ENCODE measurements at places on chromosomes 5 and 9.

GRCh38 chr5:86866036-86866435 is 248.3 kb downstream of the COX7C start:
- DNase-seq, result no peak
- no peak overlapping the region for H3K27ac ChIP-seq
- H3K4me1 ChIP-seq, result no peaks in the 10 kb centered on the region
- H3K27me3 ChIP-seq, result no peaks in the 10 kb centered on the region
- no peaks in the 10 kb centered on the region for H3K36me3 ChIP-seq

DNA sequence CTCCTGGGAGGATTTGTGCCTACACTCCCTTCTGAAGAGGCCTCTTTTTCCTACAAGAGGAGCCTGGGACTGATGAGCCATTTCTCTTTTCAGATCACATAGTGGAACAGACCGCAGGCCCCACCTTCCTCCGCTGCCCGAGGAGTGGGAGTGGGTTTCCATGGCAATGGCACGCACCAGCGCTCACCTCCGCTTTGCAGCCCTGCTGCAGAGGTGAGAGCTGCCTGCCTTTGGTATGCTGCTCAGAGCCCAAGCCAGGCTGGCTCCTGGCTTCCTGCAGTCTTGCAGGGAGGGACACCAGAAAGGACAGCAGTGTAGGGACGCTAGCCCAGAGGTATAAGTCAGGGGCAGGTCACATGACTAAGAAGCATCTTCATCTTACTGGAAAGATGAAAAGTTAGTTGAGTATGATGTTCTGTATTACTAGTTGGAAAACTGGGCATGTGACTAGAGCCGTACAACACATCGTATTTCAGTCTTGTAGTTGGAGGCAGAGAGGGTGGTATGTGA is 12.4 kb downstream of the PTTG1 start:
- H3K27ac ChIP-seq, result peak overlapping the region; percentile 59
- H3K36me3 ChIP-seq, result no peaks in the 10 kb centered on the region
- no peak overlapping the region for H3K4me3 ChIP-seq
- H3K4me1 ChIP-seq, result peaks cover 7% of the 10 kb centered on the region

GRCh38 chr5:42570966-42571960 is 148.0 kb downstream of the GHR start:
- no peaks in the 10 kb centered on the region for H3K36me3 ChIP-seq
- H3K4me1 ChIP-seq, result peaks cover 11% of the 10 kb centered on the region
- DNase-seq, result no peak
- H3K27me3 ChIP-seq, result no peaks in the 10 kb centered on the region

GRCh38 chr5:73104326-73104725 is 16.0 kb upstream of the TMEM171 start:
- DNase-seq, result no peak
- no peaks in the 10 kb centered on the region for H3K27me3 ChIP-seq
- no peak overlapping the region for H3K27ac ChIP-seq
- H3K4me1 ChIP-seq, result no peaks in the 10 kb centered on the region

DNA sequence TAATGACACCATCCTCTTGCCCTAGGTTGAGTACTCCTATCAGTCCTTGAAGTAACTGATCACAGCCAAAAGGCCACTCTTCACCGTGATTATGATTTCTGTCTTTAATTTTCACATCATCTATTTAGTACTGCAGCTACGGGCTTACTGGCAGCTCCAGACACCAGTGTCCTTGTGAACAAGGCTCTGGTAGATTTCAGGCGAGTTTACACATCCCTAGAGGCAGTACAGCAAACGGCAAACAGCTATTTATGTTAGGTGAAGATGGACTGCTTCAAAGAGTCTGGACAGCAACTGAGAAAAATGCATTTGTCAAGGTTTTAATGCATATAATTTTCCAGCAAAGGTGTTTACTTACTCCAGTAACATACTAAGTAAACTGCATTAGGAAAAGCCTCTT is 396.9 kb downstream of the KDM4C start:
- no peaks in the 10 kb centered on the region for H3K27me3 ChIP-seq
- H3K27ac ChIP-seq, result no peak overlapping the region
- no peak overlapping the region for H3K4me3 ChIP-seq

DNA sequence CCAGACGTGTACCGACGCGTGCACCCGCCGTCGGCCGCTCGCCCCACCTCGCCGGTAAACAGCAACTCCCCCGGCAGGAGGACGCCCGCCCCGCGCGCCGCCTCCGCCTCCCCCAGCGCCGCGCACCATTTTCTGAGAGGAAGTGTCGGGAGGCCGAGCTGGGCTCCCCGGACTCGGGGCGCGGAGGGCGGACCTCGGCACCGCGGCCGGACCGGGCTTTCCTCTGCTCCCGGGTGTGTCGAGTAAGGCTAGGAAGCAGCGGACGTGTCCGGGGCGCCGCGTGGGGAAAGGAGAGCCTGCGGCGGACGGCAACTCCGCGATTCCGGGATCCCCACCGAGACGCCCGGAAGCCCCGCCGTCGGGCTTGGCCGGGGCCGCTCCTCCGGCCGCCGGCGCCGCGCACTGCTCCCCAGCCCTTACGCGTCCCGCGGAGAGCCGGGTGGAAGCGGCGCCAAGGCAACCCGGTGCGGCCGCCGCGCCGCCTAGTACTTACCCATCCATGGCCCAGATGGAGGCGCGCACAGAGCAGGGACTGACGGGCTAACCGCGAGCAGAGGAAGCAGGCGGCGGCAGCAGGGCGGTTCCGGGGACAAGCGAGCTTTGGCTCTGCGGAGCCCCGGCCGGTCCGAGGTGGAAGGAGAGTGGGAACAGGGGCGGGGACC is at the start of gene PTBP3:
Gene PTBP3, minus strand, starts transcription at position 643 of the 662 bp plus-strand sequence. CDS start 35,754 bp downstream, outside the sequence.
- peaks cover 11% of the 10 kb centered on the region for H3K4me1 ChIP-seq
- H3K36me3 ChIP-seq, result no peaks in the 10 kb centered on the region
- peak within 1 kb of the TSS; percentile 87 for H3K4me3 ChIP-seq
- H3K27ac ChIP-seq, result peak within 1 kb of the TSS; percentile 100
- peak; percentile 19 for DNase-seq

DNA sequence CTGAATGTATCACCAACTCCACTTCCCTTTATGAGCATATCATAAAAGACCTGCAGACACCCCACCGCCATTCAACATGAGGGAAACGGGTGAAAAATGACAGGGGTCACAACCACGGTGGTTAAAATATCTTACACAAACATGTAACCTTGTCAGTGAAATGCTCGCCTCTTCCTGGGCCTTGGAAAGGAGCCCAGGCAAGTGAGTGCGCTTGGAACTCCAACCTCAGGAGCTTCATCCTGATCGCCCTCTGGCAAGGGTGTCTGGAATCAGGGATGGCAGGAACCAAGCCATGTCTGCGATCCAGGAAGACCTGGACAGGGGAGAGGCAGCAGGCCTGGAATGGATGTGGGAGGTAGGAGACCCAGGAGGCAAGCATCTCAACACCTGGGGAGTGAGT is 282.7 kb downstream of the GAS1 start:
- peaks cover 28% of the 10 kb centered on the region for H3K27me3 ChIP-seq
- no peak overlapping the region for H3K27ac ChIP-seq
- no peak overlapping the region for H3K4me3 ChIP-seq
- DNase-seq, result no peak

DNA sequence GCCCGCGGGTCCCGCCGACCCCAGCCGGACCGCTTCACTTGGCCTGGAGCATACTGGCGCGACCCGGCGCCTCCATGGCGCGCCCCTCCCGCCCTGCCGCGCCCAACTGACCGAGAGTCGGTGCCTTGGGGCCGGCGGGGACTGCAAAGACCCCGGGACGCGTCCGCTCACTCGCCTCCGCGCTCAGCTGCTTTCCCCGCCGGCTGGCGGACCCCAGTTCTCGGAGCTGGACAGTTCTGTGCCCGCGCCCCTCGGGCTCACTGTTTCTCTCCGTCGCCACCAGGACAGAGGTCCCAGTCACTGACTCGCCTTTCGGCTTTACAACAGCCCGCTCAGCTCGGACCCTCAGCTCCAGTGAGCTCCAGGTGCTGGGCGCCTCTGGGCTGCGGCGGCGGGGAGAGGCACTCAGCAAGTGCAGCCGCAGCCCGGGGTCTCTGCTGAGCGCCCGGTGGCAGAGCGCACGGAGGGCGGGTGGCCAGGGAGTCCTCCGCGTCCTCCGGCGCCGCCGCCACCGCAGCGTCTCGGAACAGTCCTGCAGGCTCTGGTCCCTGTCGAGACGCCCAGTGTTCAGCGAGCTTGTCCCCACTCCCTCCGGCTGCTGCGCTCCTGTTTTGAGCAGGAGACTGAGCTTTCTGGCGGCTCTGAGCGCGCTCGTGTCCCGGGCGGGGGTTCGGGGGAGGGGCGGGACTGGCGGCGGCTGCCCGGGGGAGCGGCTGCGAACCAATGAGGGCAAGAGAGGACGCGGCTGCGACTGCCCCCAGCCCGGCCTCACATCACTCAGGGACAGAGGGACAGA is at the start of gene SMIM32:
Gene SMIM32, minus strand, starts transcription at position 637 of the 796 bp plus-strand sequence. CDS start 638 bp downstream, outside the sequence.
- peaks cover 64% of the 10 kb centered on the region for H3K27me3 ChIP-seq
- peak within 1 kb of the TSS; percentile 27 for H3K4me3 ChIP-seq
- no peaks in the 10 kb centered on the region for H3K36me3 ChIP-seq
- no peak for DNase-seq
- no peak within 1 kb of the TSS for H3K27ac ChIP-seq
- peaks cover 19% of the 10 kb centered on the region for H3K4me1 ChIP-seq

DNA sequence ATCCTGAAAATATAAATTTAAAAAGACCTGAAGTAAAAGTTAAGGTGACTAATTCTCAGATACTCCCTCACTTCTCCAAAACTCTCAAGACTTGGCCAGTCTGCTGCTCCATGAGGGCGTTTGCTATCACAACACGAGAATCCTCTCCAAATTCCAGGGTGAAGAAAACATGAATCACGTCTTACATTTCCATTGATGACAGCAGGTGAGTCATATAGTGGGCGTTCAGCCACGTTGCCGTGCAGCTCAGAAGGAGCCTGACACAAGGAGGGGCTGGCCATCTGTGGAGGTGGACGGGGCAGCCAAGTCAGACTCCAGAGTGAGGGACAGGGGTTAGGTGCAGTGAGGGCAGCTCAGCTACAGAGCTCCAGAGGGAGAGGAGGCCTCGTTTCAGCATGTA is 555.1 kb upstream of the ADAMTS16 start:
- no peak overlapping the region for H3K27ac ChIP-seq
- H3K4me3 ChIP-seq, result no peak overlapping the region
- H3K36me3 ChIP-seq, result no peaks in the 10 kb centered on the region
